ENCODE measurements at places on chromosomes 4 and X.
A peak's percentile ranks its signal among the peaks of the same experiment; 100 is the strongest.

- no peak for DNase-seq
Observed at GRCh38 chr4:163679189-163679588, 184.7 kb downstream of the TMA16 start.

- no peak for DNase-seq
Observed at GRCh38 chr4:34826660-34827059, 1417.7 kb downstream of the ARAP2 start.

DNA sequence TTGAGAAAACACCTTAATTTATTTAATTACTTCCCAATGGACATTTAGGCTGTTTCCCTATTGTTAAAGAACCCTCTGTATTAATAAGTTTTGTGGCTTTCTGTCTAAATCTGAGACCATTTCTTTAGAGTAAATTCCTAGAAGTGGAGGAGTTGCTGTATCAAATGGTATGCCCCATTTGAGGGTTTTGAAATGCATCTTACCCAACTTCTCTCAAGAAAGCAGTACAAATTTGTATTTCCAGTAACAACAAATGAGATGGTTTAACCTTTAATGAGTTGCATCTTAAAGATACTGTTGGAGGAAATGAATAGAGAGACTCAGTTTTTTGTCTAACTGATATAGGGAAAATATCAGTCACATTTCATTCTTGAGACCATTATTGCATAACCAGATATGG lies 70.5 kb upstream of the CBLL2 start:
- DNase-seq: no peak

DNA sequence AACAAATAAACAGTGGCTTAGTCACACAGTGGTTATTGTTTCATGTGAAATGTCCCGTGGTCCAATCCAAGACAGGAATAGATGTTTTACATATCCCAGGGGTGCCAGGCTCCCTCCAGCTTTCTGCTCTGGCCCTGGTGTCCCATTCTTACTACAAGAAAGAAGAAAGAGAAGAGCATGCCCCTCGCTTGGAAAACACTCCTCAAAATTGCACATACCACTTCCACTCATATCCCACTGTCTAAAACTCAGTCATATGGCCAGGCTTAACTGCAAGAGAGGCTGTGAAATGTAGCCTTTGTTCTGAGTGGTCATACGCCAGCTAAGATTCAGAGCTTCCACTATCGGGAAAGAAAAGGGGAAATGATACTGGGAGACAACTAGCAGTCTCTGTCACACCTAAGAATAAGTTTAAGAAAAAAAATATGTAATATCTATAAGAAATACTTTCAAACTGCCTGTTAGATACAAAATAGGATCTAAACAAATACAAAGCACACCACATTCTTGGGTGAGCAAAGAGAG lies 306.8 kb upstream of the FAM241A start:
- DNase-seq: peak; percentile 5

DNA sequence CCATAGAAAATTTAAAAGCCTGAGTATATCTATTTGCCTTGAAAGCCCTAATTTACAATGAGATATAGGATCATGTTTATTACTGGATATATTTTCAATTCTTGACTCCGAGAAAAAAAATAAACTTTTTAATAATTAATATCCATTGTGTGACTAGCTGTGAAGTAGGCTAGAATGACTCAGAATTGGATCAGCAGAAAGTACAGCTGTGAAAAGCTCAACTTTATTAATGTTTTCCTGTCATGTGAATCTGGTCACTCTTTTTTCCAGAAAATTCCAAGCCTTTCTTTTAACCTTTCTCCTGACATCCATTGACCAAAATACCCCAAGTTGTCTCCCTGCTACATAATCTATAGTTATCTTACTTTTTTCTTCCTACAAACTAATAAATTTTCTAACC lies 171.8 kb upstream of the PACRGL start:
- no peak for DNase-seq

DNA sequence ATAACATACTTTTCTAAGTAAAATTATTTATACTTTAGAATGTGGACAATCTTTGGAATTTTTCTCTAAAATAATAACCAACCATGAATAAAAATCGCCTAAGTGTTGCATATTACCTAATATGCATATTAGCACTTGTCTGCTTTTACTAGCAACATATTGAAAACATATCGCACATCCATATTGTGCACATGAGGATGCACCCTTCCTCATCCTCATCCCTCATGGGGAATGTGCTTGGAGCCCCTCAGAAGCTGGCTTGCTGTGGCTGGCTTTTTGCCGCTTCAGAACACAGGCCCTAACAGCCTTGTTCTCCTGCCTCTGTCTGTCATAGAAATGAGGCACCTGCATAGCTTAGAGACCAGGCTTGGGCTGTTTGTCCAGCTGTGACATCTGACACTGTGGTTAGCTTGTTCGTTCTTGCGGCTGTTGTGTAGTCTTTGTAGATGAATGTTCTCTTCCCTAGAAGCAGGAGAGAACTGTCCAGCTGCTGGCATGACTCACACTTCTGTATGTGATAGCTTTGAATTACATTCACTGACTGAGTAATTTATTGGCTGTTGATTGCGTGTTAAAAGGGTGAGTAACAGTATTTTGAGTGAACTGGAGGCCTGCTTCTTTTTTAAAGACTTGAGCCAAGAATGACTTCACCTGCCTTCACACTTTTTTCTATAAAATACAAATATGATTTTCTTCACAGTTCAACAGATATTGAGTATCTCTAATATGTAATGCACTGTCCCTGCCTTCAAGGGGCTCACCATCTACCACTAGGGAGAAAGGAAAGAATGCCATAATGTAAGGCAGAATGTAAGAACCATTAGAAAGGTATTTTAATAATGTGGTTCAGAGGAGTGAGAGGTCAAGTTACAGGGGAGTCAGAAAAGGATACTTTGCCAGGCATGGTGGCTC lies 81.9 kb downstream of the HMGB2 start:
- peak; percentile 76 for DNase-seq

DNA sequence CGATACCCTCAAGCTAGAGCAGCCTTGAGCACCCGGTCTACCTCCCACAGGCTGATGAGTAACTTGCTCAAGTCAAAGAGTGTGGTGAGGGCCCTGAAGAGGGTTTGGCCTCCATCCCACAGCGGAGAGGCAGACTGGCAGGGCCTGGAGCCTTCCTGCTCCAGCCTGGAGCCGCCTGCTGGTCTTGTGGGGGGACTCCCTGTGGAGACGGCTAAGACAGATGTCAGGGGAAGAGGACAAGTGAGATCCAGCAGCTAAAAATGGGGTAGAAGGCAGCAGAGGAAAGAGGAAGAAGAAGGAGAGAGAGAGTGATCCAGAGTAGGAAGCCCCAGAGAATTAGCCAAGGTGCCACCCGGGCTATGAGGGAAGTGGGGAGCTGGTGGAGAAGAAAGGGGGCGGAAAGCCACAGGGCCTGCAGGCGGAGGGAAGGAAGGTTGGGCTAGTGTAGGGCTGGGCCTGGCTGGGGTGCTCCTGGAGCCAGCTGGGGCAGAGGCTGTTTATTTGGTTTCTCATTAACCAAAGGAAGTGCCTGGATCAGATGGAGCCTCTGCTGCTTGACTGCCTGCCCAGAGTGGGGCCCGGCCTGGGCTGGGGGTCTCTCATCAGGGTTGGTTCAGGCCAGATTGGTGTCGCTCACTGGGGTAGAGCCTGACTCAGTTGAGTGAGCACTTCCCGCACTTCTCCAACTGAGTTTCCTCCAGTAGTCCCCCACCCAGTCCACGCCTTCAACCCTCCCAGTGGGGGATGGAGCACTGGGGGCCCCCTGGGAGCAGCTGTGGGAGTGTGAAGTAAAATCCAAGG lies 14.2 kb downstream of the EFNB1 start:
- peak; percentile 26 for DNase-seq

DNA sequence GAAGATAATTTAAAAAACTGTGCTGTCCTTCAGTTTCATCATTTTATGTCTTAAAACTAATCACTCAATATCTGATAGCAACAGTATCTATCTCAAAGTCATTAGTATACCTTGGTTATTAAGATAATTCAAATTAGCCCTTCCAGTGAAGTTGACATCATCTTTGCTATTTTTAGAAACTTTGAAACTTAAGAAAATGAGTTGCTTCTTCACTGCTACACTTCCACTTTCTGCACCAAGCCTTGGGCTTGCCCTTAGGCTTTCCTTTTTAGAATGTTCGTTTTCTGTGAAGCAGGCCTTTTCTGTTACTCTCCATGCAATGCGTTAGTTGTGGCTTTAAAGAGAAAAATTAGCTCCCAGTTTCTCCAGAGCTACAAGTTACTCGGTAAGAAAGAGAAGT lies 4.4 kb upstream of the VAMP7 start:
- DNase-seq: no peak

DNA sequence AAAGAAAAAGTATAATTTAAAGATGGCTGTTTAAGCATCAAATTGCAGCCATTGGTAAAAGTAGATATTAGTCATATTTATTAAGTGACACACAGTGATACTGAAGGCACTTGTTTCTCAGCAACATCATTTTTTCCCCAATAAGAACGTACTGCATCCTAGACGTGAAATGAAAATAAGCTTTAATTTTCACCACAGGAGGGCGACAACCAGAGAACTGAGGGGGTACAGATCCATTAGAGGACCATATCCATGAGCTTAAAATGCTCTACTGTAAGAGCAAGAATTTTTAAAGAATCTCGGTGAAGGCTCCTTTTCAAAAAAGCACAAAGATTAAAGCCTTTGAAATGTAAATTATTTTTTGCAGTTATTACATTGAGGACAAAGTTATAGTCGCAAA lies 33.4 kb downstream of the FRG1 start:
- peak; percentile 23 for DNase-seq

DNA sequence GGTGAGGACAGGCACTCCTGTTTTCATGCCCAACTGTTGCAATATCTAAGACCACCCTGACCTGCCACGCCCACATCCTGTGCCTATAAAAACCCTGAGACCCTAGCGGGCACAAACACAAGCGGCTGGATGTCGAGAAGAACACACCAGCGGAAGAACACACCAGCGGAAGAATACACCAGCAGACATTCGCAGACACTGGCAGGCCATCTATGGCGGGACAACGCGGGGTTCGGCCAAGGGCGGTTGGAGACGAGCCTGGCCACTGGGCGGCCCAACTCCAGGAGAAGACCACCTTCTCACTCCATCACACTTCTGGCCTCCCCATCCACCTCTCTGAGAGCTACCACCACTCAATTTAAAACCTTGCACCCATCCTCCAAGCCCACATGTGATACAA lies 361.4 kb downstream of the FAT4 start:
- DNase-seq: no peak

- DNase-seq: no peak
Observed at GRCh38 chrX:107603429-107604159, 24.7 kb upstream of the PRPS1 start.

GRCh38 chr4:84419201-84419600 lies 79.9 kb downstream of the NKX6-1 start:
- DNase-seq: no peak

DNA sequence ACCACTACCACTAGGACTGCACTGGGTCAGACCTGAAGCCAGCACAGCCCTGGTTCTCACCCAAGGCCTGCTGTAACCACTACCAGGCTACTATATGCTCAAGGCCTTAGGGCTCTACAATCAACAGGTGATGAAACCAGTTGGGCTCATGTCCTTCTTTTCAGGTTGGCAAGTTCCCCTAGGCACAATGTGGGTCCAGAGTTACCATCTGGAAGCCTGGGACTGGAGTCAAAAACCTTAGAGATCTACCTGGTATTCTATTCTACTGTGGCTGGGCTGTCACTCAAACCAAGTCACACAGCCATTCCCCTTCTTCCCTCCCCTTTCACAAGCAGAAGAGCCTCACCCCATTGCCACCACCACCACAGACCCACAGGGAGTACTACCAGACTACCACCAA lies 175.6 kb downstream of the RELL1 start:
- no peak for DNase-seq

DNA sequence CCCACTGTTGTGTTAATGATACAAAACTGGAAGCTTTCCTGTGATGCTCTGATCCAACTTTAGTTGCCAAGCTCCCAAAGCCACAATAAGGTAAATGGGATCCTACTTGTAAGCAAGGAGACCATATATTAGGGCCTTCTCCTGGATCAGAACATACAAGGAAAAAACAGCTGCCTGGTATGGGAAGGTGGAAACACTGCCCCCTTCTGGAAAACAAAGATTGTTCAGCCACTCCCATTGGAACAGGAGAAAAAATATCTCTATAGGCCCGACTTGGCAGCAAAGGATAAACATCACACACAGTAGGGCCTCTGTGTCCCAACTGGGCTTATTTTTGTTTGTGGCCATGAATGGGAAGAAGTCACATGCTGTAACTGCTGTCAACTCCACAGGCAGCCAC lies 166.5 kb downstream of the TBX22 start:
- DNase-seq: no peak

GRCh38 chr4:26879805-26880204 lies 19.2 kb downstream of the STIM2 start:
- DNase-seq: no peak

GRCh38 chr4:86403575-86403974 lies 43.7 kb upstream of the MAPK10 start:
- DNase-seq: no peak

- DNase-seq: no peak
Observed at GRCh38 chr4:85805891-85806290, 330.9 kb downstream of the ARHGAP24 start.

- no peak for DNase-seq
Observed at GRCh38 chr4:15336410-15337167, 91.2 kb upstream of the C1QTNF7 start.

GRCh38 chr4:15682242-15683142 lies 865 bp downstream of the FAM200B start:
- DNase-seq: peak; percentile 32

- DNase-seq: no peak
Observed at GRCh38 chrX:52870046-52870445, 2.2 kb upstream of the XAGE3 start.

GRCh38 chr4:139684351-139684750 lies 18.7 kb downstream of the MGST2 start:
- DNase-seq: no peak

DNA sequence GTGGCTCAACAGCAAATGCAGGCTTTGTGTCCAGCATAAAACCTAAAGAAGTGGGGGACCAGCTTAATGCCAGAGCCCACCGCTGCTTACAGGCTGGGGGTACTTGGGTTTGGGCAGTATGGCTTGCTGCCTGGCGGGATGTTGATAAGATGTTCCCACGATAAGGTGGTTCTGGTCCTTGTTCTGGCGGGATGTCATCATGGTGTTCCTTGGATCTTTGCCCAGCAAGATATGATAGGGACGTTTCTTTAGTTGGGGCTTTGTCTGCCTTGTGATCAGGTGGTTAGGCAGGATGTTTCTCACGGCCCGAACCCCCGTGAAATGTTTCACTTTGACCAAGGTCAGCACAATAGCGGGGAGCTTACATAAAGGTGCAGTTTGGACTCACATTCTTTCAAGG lies 35.3 kb downstream of the PNPLA4 start:
- no peak for DNase-seq

DNA sequence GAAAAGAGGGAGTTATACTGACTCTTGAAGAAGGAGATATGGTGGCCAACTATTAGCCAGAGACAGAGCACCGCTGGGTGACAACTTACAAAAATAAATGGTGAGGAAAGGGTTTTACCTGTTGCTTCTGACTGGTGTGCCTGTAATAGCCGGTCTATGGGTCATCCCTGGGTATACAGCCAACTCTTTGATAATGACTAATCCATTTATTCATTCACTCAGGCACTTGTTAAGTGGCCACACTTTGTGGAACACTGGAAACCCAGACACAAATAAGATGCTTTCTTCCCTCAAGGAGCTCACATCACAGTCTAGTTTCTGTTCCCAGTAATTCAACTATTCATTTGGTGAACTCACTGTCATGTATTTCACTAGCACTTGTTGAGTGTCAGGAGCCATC lies 13.2 kb upstream of the CAPN6 start:
- no peak for DNase-seq

- no peak for DNase-seq
Observed at GRCh38 chr4:106355193-106355592, 13.4 kb downstream of the GIMD1 start.

Measured in suppressor macrophage treated with lipopolysaccharide for 4 hours (primary cell).